CD4-positive, alpha-beta T cell treated with Interleukin-15 for 4 hours (primary cell): ENCODE measurements at places on chromosomes 6 and 20.

- DNase-seq, result no peak
These were observed 52.2 kb upstream of the NNAT start for GRCh38 chr20:37468886-37469285.

GRCh38 chr6:75657327-75657726, 55.6 kb downstream of the SENP6 start:
- no peak for DNase-seq

DNA sequence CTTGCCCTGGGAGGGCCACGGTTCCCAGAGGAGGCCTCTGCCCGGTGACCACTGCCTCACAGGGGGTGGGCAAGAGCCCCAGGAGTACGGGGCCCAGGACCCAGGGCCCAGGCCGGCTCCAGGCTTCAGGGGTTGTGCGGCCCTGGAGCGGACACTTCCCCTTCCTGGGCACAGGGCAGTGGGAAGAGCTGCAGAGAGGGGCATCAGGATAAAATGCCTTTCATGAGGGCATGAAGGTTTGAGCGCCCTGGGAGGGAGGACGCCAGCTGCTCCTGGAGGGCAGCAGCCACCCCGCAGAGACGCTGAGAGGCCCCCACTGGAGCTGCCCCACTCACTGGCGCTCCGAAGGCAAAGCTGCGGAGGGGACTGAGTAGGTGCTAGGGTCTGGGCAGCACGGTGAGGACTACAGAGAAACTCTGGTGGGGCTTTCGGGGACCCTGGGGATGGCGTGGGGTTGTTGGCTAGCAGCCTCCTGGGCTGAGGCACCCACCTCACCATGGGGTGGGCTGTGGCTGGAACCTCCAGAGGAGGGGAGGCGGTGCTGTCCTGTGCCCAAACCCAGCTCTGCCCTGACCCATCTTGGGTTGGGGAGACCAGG, 10.4 kb downstream of the LAMA5 start:
- DNase-seq, result no peak

DNA sequence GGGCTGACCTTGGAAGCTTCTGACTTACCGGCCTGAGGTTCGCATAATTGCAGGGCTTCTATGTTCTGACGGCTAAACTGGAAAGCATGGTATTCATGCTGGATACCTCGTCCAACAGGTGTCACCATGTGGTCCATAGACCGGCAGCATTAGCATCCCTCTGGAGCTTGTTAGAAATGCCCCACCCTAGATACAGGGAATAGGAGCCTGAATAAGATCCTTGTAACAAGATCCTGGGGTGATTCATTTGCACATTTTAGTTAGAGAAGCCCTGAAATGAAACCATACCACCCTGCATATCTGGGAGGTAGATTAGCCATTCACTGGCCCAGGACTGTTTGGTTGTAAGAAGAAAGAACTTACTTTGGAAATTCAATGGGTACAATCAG, 77.7 kb downstream of the TMEM170B start:
- no peak for DNase-seq

- no peak for DNase-seq
These were observed 49.5 kb downstream of the EPB41L2 start for GRCh38 chr6:131013495-131013894.

DNA sequence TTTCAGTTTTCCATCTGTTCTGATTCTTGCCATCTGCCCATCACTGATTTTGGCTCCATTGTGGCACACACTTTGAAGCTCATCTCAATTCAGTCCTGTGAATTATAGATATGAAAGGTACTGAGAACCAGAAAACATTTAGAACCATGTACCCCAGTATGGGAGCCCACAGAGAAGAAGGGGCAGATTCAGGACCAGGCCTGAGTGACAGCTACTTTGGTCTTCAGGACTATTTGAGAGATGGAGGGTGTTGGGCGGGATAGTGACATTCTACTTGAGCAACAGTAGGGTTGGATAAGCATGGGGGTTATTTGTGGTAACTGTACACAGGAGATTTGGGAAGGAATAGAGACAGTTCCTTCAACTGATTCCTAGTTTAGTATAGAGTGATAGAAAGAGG, 259.2 kb upstream of the MANEA start:
- DNase-seq, result no peak

- no peak for DNase-seq
These were observed 509.9 kb upstream of the ID4 start for GRCh38 chr6:19327241-19327640.

DNA sequence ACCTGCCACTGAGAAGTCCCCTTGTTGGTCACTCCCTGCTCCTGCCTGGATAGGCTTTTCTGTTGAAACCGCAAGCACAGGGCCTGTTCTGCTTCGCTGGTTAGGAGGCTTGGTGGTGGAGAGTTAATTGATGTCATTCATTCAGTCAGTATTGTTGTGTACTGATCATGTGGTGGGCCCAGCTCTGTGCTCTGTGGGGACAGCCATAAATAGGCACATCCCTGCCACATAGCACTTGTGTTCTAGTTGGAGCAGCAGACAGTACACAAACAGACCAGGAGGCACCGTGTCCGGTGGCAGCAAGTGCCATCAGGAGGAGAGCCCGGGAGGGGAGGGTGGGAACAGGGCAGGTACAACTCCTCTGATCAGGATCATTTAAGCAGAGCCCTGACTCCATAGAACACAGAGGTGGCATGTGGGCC, 155.2 kb upstream of the INSM1 start:
- no peak for DNase-seq

- DNase-seq, result no peak
These were observed 14.9 kb upstream of the PARD6B start for GRCh38 chr20:50716518-50716917.

DNA sequence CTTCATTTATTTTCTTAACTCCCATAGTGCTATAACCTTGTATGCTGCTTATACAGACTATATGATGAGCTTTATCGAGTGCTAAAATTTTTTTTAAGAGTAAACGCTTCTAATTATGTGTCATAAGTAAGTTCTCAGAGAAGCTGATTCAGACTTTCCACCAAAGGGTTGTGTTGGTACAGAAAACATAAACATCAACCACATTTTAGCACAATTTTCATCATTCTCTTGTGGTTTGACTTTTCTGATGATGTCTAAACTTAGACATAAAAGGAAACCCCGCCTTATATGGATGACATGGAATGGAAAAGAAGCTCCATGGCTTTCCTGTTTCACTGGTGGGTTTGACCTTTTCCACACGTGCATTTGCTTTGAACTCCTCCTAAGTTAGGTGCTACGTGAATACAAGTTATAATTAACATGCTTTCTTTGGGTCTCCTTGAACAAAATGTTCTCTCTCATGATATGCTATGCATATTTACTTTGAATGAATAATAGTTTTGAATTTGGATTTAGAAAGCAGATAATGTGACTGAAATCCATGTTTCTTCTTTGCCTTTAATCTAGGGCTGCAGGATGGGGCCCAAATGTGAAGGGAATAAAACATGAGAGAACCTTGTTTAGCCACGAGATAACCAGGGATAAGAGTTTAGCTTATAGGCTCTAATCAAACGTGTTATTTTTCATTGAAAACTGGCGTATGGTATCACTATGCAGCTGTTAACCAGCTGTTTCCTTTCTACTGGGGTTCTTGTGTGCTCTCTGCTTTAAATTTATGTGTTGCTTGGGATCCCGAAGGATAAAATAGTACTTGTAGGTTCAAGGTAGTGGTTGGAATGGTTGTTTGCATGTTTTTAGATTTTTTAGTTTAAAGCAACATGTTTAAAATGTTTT, 127.1 kb upstream of the AHI1 start:
- DNase-seq, result no peak

- DNase-seq, result no peak
These were observed 15.2 kb downstream of the COX4I2 start for GRCh38 chr20:31652917-31653396.

GRCh38 chr6:134323698-134324097, 5.8 kb upstream of the SGK1 start:
- no peak for DNase-seq

DNA sequence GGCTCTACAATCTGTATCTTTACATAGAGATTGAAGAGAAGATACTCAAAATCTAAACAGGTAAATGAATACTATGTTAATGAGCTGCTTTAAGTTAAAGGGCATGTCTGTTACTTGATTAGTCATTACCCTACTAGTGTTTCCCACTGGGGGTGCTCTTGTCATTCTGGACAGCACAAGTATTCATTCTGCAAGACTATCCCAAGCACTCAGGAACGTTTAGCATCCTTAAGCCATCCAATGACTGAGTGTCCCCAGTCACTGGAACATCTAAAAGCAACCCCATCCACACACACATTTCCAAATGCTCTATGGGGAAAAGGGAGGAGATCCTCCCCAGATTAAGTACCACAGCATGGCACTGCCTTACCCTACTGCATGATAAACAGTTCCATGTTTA, 25.7 kb downstream of the EZR start:
- DNase-seq, result peak; percentile 52

- DNase-seq, result no peak
These were observed 312.8 kb downstream of the RFPL4B start for GRCh38 chr6:112659912-112660311.

GRCh38 chr6:14876778-14877613, 368.9 kb upstream of the JARID2 start:
- DNase-seq, result peak; percentile 61

DNA sequence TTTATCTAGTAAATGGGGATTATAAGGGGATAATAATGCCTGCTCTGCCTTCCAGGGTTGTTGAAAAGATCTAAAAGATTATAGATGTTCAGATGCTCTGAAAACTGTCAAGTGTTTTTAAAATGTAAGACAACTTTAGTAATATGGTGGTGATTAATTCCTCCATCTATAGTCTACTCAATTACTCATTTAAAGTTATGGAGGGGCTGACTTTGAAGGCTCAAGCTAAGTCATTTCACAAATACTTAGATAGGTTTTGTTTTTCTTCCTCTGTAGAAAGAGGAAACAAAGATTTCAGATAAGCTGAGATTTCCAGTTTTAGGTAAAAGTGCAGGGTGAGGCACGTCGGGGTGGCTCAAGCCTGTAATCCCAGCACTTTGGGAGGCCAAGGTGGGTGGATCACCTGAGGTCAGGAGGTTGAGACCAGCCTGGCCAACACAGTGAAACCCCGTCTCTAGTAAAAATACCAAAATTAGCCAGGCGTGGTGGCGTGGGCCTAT, 50.5 kb upstream of the PIM1 start:
- no peak for DNase-seq

DNA sequence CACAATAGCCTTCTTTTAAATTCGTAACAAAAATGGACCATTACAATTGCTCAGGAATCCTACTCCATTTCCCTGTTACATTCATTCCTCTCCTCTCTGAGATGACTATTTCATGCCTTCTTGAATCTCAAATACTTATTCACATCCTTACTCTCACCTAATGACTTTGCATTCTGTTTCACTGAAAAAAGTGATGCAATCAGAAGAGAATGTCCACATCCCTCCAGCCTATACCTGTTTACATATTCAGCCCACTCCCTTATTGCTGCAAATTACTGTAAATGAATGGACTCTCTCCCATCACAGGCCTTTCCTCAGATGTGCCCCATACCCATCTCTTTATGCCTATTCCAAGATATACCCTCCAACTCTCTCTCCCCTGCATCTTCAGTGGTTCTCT, 8.6 kb downstream of the TAAR1 start:
- no peak for DNase-seq

GRCh38 chr20:63882257-63883200, 12.4 kb upstream of the DNAJC5 start:
- no peak for DNase-seq

DNA sequence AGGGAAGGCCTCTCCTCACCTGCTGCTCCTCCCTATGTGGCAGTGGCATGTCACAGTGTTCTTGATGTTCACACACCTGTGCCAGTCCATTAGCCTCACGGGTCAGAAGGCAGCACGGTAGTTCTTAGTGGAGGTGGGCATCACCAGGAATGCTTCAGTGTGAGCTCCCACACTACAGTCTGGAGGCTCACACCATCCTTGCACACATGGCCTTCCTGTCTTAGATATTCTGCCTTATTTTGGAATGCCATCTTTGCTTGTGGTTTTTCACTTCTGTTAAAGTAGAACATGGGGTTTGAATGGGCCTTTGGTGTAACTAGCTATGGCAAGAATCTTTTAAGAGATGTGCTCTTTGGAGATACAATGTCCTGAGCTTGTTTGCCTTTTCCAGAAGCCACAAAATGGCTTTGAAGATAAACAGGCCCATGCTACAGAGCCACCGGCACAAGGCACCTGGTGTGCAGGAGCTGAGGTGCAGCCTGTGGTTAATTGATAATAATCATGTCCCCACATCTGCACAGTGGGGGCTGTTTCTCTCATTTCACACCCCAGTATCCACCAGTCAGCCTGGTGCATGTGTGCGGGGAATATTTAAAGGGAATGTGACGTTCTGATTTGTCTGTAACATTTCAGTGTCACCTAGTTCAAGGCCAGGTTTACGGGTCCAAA, 3.2 kb upstream of the SLC17A9 start:
- no peak for DNase-seq

GRCh38 chr6:144310765-144311164, 25.6 kb downstream of the UTRN start:
- DNase-seq, result no peak

- peak; percentile 35 for DNase-seq
These were observed 124.5 kb downstream of the MRPL14 start for GRCh38 chr6:44002593-44003344.

GRCh38 chr6:116256694-116257093, 2.8 kb upstream of the TSPYL4 start:
- no peak for DNase-seq

- no peak for DNase-seq
These were observed 16.9 kb upstream of the HBS1L start for GRCh38 chr6:135071541-135071940.

DNA sequence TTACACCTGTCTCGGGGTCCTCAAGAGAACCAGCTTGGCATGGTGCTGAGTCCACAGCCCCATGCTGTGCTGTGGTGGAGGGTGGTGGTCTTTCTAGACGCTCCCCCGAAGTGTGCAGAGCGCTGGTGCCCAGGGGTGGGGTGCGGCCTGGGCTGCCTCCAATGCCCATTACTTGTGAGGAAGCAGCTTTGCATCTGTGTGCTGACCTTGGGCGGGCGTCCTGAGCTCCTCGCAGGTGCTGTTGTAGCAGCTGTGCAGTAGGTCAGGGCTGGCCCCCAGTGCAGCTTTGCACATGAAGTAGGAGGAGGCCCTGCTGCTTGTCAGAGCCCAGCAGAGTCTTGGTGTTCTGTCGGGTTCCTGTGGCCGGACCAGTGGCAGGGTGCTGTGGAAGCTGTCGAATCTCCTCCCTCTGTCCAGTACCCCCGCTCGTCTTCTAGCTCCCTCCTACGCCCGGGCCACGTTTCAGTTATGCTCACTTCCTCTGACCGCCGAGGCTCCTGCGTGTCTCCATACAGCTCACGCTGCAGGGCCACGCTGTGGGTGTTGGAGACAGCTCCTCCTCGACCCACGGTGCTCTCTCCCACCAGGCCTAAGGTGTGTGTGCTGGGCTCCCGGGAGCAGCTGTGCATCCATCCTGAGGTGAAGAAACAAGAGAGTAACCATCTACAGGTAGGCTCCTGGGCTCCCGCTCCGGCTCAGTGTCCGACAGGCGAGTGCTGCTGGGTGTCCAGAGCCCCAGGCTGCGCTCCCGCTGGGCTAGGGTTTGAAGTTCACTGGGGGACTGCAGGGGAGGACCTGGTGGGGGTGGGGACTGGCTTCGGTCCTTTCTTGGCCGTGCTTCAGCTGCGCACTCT, 4.1 kb downstream of the RTEL1 start:
- DNase-seq, result no peak

GRCh38 chr6:70980727-70981126, 23.9 kb upstream of the B3GAT2 start:
- no peak for DNase-seq

- DNase-seq, result no peak
These were observed 955.2 kb upstream of the EYS start for GRCh38 chr6:66662196-66662595.

GRCh38 chr6:153048631-153049030, 46.1 kb upstream of the MTRF1L start:
- DNase-seq, result no peak
